SW 1271 (cell line): ENCODE measurements at places on chromosomes 3 and 15.
A peak's percentile ranks its signal among the peaks of the same experiment; 100 is the strongest.

- DNase-seq: no peak
Measured at GRCh38 chr3:32961189-32961715, 9.8 kb downstream of the CCR4 start.

- DNase-seq: no peak
Measured at GRCh38 chr3:1752205-1752604, 346.5 kb upstream of the CNTN4 start.

GRCh38 chr3:108588601-108589000 lies 637 bp downstream of the CIP2A start:
- DNase-seq: no peak

- DNase-seq: no peak
Measured at GRCh38 chr3:43255662-43256061, 30.7 kb upstream of the SNRK start.

GRCh38 chr15:92043283-92043682 lies 189.8 kb downstream of the SLCO3A1 start:
- DNase-seq: no peak

DNA sequence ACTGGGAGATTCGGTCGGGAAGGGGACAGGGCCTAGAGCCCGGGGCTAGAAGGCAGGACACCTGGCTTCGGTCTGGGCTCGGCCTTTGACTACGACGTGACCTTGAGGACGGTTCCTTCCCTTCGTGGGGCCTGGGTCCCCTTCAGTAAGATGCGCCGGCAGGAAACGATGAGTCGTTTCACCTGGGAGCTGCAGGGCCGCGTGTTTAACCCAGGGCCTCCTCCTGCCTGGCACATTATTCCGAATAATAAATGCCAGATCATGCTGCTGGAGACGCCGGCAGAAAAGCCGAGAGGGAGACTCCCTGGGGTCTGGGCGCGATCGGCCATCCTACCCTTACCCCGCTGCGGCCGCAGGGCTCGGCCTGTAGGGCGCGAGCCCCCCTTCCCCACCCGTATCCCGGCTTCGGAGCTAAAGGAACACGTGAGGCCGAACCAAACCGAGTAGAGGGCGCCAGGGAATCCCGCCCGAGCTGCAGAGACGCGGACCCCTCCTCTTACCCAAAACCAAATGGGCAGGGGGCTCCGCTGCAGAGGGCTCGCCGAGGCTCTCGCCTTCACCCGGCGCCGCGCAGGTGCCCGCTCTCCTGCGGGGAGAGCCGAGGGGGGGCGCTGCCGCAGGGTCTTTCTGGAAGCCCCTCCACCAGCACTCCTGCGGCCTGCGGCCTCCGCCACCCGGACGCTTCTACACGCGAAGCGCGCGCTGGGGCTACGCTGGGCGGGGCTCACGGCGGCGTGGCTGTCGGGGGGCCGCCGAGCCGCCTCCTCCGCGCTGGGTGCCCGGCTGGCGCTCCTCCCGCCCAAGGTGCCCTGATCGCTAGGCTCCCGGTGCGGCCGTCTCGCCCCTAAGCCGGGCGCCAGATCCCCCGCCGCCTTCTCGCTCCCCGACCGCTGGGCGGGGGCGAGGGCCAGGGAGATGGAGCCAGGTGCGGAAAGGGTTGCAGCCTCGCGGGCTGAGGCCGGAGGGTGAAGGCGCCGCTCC lies at the start of gene BDH1:
BDH1 (minus strand) TSS at position 688 of the 981 bp plus-strand sequence. CDS start 9,525 bp downstream, outside the sequence.
- DNase-seq: no peak

DNA sequence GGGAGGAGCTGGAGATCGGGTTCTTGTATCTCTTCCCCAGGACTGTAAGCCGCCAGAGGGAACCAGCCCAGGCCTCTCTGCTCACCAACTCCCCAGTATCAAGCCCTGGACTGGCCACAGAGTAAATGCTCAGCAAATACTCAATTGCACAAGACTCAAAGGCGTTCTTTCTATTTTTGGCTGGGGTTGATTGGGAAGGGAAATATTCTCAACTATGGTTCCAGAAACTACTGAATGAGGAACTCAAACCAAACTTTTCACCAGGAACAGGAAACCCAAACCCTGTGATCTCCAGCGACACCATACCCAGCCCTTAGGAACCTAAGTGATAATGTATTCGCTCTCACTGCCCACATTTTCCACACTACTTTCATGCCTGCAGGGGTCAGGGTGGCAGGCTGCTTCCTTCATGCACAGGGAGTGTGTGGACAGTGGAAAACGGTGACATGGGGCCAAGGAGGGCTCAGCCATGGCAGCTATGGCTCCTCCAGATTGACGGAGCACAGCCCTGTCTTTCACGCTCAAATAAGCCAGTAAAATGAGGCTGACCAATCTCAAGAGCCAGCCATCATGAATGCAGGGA lies 124.7 kb upstream of the RAD18 start:
- DNase-seq: no peak

- no peak for DNase-seq
Measured at GRCh38 chr3:61890167-61890566, 328.8 kb downstream of the PTPRG start.

DNA sequence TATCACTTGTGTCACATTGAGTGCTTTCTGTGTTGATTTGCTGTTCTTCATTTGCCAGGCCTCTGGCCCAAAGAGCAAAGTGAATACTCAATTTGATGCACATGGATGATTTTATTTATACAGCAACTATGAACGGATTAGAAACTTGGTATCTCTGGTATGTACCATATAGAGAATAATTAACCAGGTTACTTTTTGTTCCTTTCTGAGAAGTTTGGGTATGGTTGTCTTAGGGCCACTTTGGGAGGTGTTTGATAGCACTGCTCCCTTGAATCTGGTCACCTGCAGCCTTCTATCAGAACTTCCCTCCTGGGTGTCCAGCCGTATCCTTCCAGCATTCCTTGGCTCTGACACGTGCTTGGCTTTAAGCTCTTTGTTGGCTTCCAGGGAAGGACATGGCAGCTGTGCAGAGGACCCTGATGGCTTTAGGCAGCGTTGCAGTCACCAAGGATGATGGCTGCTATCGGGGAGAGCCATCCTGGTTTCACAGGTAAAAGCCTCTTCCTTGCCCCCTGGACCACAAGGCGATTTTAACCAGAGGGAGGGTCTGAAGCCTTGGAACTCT lies 12.7 kb downstream of the TAGLN3 start:
- DNase-seq: no peak

GRCh38 chr15:98657721-98658120 lies 9.4 kb downstream of the IGF1R start:
- DNase-seq: no peak

- peak; percentile 24 for DNase-seq
Measured at GRCh38 chr3:193240850-193241706, at the start of gene PLAAT1. TSS of gene PLAAT1 (plus strand) at chr3:193241222. CDS start at chr3:193255651, 14,429 bp downstream.

- DNase-seq: no peak
Measured at GRCh38 chr3:149781211-149781610, 11.1 kb downstream of the ANKUB1 start.

GRCh38 chr3:38314764-38315487 lies 31.7 kb upstream of the XYLB start:
- DNase-seq: no peak

DNA sequence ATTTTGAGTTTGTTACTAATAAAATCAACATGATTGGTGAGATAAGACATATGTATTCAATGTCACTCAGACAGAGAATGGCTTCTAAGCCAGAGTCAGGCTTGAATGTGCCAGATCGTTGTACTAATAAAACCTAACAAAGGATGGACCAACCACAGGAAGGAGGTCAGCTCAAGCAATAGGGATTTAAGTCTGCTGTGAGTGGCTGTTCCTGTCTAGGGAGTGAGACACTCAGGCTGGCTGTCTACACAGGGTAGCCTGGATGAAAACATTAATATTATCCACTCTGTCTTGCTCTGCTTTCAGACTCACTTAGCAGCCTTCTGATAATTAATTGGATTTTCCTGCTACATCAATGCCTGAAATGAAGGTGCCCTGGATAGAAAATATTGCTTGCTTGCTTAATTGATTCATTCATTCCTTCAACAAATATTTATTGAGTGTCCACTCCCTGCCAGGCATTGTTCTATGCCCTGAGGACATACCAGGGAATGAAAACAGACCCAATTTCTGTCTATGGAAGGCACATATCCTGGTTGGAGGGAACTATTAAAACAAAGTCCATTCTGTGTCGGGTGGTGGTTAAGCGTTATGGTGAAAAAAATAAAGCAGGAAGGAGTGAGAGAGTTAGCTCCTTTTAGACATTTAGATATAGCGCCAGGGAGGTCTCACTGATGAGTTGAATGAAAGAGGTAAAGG lies 239.4 kb downstream of the CHST2 start:
- DNase-seq: no peak

- DNase-seq: no peak
Measured at GRCh38 chr3:129577366-129577765, 29.1 kb downstream of the PLXND1 start.

- peak; percentile 27 for DNase-seq
Measured at GRCh38 chr3:50274371-50275104, 4.3 kb upstream of the LSMEM2 start.

- no peak for DNase-seq
Measured at GRCh38 chr3:156533205-156533604, 21.7 kb downstream of the SSR3 start.

DNA sequence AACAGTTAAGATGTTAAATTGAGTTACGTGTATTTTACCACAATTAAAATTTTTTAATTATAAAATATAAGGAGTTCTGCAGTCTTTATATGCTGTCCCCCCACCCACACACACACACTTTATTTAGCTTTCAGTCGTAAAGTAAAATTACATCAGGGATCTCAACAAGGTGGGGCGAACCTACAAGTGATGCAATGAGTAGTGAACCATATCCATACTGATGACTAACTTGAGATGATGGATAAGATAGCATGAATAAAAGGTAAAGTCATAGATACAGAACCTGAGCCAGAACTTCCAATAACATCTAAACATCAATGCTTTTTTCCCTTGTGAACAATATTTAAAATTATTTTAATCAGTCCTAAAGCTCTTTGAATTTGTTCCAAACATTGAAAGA lies 77.2 kb downstream of the VPS13C start:
- DNase-seq: no peak

- no peak for DNase-seq
Measured at GRCh38 chr3:120364821-120365220, 15.7 kb upstream of the LRRC58 start.
